ENCODE measurements at places on chromosomes 2 and 18.

GRCh38 chr18:28372186-28372585, 195.3 kb upstream of the CDH2 start:
- no peak overlapping the region for H3K27ac ChIP-seq
- no peak for DNase-seq
- H3K4me3 ChIP-seq: no peak overlapping the region

DNA sequence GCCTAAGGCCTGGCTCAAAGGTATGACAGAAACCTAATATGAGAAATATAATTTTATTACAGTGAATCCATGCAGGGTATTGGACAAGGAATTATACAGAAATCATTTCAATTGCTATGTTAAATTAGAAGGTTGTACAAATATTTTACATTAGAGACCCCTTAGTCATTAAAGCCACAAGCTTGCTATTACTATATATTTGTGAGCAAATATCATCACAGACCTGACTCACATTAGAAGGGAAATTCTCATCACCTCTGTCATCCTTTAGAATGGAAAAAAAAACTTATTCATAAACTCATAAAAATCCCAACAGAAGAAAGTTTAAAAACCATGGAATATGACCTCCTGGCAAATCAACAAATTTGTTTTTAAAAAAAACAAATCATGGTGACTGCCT, 277.9 kb downstream of the DCC start:
- H3K27me3 ChIP-seq: no peaks in the 10 kb centered on the region
- H3K4me3 ChIP-seq: no peak overlapping the region
- no peak for DNase-seq
- H3K27ac ChIP-seq: no peak overlapping the region

GRCh38 chr2:168687314-168687713, 115.1 kb upstream of the NOSTRIN start:
- no peak overlapping the region for H3K4me3 ChIP-seq
- H3K27me3 ChIP-seq: no peaks in the 10 kb centered on the region
- no peaks in the 10 kb centered on the region for H3K36me3 ChIP-seq
- no peak for DNase-seq
- H3K4me1 ChIP-seq: peaks cover 45% of the 10 kb centered on the region
- no peak overlapping the region for H3K27ac ChIP-seq

DNA sequence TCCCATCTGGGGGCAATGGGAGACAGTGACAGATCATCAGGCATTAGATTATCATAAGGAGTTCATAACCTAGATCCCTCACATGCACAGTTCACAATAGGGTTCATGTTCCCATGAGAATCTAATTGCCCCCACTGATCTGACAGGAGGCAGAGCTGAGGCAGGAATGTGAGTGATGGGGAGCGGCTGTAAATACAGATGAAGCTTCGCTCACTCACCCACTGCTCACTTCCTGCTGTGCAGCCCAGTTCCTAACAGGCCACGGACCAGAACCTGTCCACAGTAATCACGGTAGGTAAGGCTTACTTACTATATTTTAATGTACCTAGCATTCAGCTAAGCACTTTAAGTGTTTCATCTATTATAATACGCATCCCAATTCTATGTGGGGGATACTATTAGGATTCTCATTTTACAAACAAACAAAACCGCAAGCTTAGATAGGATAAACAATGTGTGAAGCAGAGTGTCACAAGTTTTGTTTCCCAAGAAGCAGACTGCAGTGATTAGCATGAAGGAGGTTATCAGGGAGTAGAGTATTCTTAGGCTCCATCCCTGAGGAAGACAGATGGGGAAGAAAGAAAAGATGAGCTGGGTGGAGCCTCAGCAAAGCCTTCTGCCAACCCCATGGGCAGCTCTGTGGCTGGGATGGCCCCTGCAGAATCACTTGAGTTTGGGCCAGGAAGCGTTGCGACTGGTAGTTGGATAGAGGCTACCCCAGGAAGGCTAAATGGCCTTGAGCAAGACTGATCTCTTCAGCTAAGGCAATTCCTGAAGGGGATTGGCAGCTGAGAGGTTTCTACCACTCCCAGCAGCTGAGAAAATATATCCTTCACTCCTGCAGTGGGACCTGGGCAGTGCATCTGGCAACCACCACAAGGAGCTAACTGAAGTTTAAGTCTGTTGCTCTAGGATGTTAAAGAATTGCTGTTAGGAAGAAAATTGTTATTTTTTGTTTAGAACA, 133.1 kb downstream of the MREG start:
- no peak for DNase-seq
- no peaks in the 10 kb centered on the region for H3K27me3 ChIP-seq
- H3K27ac ChIP-seq: no peak overlapping the region
- peaks cover 5% of the 10 kb centered on the region for H3K4me1 ChIP-seq

GRCh38 chr2:98470851-98471255, 26.2 kb downstream of the INPP4A start:
- no peak overlapping the region for H3K27ac ChIP-seq
- DNase-seq: no peak
- no peak overlapping the region for H3K4me3 ChIP-seq
- no peaks in the 10 kb centered on the region for H3K27me3 ChIP-seq

GRCh38 chr2:231780123-231780908, 766 bp downstream of the PDE6D start:
- H3K4me1 ChIP-seq: peaks cover 53% of the 10 kb centered on the region
- peak overlapping the region; percentile 81 for H3K4me3 ChIP-seq
- no peaks in the 10 kb centered on the region for H3K27me3 ChIP-seq
- H3K27ac ChIP-seq: peak overlapping the region; percentile 92
- H3K36me3 ChIP-seq: no peaks in the 10 kb centered on the region

DNA sequence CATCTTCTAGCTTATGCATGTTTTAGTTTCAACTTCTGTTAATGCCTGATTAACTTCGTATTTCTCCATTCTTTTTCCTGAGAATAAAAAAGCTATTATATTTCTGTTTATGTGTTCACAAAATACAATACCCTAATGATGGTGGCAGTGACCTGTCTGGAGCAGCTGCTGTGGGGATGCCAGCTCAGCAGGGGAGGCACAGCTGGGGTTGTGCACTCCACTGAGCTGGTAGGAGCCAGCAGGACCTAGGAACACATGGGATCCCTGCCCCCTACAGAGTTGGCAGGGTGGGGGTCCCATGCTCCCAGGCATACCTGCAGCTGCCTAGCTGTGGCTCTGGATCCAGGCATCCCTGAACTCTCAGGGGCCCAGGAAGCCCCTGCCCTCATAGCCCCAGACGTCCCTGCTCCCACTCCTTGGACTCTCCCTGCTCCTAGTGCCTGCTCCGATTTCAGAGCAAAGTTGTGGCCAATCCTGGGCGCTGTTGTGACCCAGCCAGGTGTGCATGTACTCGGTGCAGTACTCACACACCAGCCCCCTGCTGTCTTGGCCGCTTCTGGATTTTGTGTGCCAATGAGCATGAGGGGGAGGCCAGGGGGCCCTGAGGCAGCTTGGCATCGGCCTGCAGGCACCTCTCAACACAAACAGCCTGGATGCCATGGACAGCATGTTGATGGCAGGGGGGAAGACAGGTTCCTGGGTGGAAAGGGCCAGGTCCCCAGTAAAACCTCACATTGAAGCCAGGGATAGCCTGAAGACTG, 546.0 kb downstream of the ZNF804A start:
- H3K4me3 ChIP-seq: no peak overlapping the region
- no peaks in the 10 kb centered on the region for H3K36me3 ChIP-seq
- H3K27ac ChIP-seq: no peak overlapping the region

- no peak overlapping the region for H3K27ac ChIP-seq
- DNase-seq: no peak
- H3K27me3 ChIP-seq: no peaks in the 10 kb centered on the region
- H3K4me1 ChIP-seq: no peaks in the 10 kb centered on the region
- H3K4me3 ChIP-seq: no peak overlapping the region
Observed at GRCh38 chr2:14803994-14804393, 171.5 kb downstream of the LRATD1 start.

DNA sequence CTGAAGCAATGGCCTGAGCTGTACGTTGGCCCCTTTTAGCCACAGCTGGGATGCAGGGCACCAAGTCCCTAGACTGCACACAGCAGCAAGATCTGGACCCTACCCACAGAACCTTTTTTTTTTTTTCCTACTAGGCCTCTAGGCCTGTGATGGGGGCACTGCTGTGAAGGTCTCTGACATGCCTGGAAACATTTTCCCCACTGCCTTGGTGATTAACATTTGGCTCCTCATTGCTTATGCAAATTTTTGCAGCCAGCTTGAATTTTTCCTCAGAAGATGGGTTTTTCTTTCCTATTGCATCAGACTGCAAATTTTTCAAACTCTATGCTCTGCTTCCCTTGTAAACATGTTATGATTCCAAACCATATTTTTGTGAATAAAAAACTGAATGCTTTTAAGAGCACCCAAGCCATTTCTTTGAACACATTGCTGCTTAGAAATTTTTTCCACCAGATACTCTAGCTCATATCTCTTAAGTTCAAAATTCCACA, 33.5 kb downstream of the PDE1A start:
- no peaks in the 10 kb centered on the region for H3K36me3 ChIP-seq
- H3K4me3 ChIP-seq: no peak overlapping the region
- no peak for DNase-seq
- no peaks in the 10 kb centered on the region for H3K4me1 ChIP-seq
- no peak overlapping the region for H3K27ac ChIP-seq
- no peaks in the 10 kb centered on the region for H3K27me3 ChIP-seq

DNA sequence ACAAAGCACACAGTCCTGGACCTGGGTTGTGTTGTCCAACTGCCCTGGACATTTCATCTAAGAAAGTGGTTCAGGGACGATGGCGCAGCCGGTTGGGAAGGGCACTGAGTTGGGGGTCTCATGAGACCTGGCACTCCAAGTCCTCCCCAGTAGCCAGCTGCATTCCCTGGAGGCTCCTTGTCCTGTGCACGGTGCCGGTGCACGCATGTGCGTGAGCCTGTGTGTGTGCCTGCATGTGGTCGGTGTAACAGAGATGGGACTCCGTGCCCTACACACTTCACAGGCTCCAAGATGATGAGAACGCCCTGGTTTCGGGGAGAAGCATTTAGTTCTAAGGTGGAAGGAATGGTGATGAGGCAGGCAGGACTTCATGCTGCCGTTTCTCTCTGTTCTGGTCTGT, 124.9 kb upstream of the PXDN start:
- no peaks in the 10 kb centered on the region for H3K4me1 ChIP-seq
- no peak overlapping the region for H3K4me3 ChIP-seq
- H3K27ac ChIP-seq: no peak overlapping the region
- peaks cover 70% of the 10 kb centered on the region for H3K27me3 ChIP-seq
- DNase-seq: no peak
- H3K36me3 ChIP-seq: no peaks in the 10 kb centered on the region

GRCh38 chr2:146138820-146139219, 1618.9 kb upstream of the ZEB2 start:
- H3K4me1 ChIP-seq: no peaks in the 10 kb centered on the region
- H3K4me3 ChIP-seq: no peak overlapping the region
- H3K36me3 ChIP-seq: no peaks in the 10 kb centered on the region
- no peaks in the 10 kb centered on the region for H3K27me3 ChIP-seq
- no peak overlapping the region for H3K27ac ChIP-seq

DNA sequence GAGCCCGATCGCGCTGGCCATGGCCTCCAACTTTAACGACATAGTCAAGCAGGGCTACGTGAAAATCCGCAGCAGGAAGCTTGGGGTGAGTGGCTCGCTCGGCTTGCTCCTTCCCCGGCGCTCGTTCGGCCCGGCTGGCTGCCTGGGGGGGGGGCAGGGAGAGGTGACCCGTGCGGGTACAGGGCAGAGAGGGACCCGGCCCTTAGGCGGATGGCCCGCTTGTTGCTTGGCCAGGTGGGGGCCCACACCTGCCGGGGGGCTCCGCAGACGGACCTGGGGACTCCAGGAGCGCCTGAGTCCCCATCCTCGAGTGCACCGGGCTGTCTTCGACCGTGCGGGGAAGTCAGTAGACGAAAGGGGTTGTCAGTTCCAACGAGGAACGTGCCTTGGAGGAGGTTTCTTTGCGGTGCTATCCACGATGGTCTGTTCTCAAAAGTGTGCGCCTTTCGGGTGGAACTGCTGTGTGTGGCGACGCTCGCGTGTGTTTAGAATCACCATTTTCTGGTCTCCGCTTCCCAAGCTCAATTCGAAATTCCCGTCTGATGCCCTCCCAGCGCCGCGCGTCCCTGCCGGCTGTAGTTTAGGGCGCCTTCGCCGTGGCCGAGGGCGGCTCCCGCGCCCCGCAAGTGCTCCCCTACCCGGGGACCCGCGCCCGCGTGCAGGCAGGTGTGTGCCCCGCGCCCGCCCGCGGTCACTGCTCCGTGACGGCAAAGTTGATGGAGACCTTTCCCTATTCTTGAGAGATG, 711 bp downstream of the DOK6 start:
- no peaks in the 10 kb centered on the region for H3K36me3 ChIP-seq
- peaks cover 22% of the 10 kb centered on the region for H3K4me1 ChIP-seq

GRCh38 chr2:200961674-200962073, 1.8 kb downstream of the ORC2 start:
- peak overlapping the region; percentile 89 for H3K4me3 ChIP-seq
- H3K27me3 ChIP-seq: no peaks in the 10 kb centered on the region
- H3K36me3 ChIP-seq: peaks cover 19% of the 10 kb centered on the region
- no peak for DNase-seq
- peak overlapping the region; percentile 95 for H3K27ac ChIP-seq

GRCh38 chr18:13537022-13537780, 189.2 kb downstream of the FAM210A start:
- DNase-seq: no peak
- no peak overlapping the region for H3K27ac ChIP-seq
- peaks cover 41% of the 10 kb centered on the region for H3K4me1 ChIP-seq
- no peak overlapping the region for H3K4me3 ChIP-seq
- no peaks in the 10 kb centered on the region for H3K36me3 ChIP-seq

DNA sequence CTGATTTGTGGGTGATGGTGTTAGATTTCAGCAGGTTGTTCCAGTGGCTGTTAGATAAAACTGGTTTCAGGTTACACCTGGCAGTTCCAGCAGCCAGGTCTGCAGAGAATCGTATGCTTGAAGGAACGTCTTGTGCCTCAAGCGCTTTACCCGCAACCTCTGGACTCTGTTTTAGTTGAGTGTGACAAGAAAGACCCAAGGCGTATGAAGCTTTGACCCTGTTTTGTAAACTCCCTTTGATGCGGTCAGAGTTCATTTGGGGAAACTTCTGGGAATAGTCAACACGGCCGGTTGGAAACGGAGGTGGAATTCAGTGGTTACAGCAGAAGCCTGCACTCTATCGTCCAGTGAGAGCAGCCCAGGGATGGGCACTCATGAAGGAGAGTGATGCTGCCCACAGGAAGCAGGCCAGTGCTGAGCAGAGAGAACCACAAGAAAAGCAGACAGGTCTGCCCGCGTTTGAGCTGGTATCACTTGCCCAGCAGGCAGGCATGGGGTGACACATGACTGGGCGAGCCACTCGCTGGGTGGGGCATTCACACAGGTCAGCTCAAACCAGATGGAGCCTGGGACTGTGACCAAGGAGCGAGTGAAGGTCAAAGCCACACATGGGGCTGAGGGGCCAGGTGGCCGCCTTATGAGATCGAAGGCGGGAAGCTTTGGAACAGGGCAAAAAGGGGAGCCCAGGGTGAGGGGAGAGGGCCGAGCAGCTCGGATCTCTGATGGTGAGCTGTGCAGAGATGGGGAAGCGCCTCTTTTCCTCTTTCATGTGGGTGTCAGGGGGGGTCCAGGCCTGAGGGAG, 99.6 kb upstream of the MBOAT2 start:
- no peaks in the 10 kb centered on the region for H3K27me3 ChIP-seq
- no peak overlapping the region for H3K27ac ChIP-seq
- peaks cover 21% of the 10 kb centered on the region for H3K4me1 ChIP-seq
- DNase-seq: no peak
- no peaks in the 10 kb centered on the region for H3K36me3 ChIP-seq
- H3K4me3 ChIP-seq: no peak overlapping the region

GRCh38 chr2:187117483-187117882, 268.5 kb upstream of the ZSWIM2 start:
- H3K27me3 ChIP-seq: no peaks in the 10 kb centered on the region
- no peak overlapping the region for H3K4me3 ChIP-seq
- DNase-seq: no peak
- no peak overlapping the region for H3K27ac ChIP-seq
- no peaks in the 10 kb centered on the region for H3K4me1 ChIP-seq

- no peak overlapping the region for H3K27ac ChIP-seq
- no peaks in the 10 kb centered on the region for H3K36me3 ChIP-seq
- no peak overlapping the region for H3K4me3 ChIP-seq
- H3K4me1 ChIP-seq: peaks cover 17% of the 10 kb centered on the region
Observed at GRCh38 chr18:63260380-63260754, 59.2 kb downstream of the BCL2 start.
